ENCODE measurements at places on chromosomes 5 and 9.

DNA sequence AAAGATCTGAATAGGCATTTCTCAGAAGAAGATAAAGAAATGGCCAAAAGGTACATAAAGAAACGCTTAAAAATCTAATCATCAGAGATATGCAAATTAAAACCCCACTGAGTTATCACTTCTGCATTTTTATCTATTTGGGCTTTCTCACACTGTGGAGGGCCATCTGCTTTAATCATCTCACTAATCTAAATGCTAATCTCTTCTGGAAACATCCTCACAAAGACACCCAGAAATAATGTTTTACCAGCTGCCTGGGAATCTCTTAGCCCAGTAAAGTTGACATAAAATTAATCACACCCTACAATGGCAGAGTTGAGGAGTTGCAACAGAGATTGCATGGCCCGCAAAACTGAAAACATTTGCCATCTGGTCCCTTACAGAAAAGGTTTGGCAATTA is 407.9 kb upstream of the CYLC2 start:
- DNase-seq, result no peak

- DNase-seq, result no peak
Observed at GRCh38 chr5:175738126-175738525, 80.3 kb downstream of the HRH2 start.

- no peak for DNase-seq
Observed at GRCh38 chr5:84393969-84394368, 9.3 kb upstream of the EDIL3 start.

DNA sequence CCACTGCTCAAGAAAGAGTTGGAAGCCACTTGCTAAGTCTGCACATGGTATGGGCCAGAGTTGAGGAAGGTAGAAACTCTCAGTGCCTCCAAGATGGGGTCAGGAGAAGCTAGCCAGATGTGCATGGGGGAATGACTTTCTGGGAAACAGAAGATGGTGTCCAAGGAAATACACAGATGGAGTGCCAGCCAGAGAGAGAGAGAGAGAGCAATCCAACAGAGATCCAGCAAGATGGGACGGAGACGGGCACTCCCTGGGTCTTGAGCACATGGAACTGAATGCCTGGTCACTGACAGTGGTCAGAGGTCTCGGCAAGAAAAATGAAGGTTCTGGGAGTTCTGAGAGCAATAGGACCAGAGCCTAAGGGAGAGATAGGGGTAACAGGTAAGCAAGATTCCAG is 82.1 kb downstream of the SH3TC2 start:
- DNase-seq, result no peak

DNA sequence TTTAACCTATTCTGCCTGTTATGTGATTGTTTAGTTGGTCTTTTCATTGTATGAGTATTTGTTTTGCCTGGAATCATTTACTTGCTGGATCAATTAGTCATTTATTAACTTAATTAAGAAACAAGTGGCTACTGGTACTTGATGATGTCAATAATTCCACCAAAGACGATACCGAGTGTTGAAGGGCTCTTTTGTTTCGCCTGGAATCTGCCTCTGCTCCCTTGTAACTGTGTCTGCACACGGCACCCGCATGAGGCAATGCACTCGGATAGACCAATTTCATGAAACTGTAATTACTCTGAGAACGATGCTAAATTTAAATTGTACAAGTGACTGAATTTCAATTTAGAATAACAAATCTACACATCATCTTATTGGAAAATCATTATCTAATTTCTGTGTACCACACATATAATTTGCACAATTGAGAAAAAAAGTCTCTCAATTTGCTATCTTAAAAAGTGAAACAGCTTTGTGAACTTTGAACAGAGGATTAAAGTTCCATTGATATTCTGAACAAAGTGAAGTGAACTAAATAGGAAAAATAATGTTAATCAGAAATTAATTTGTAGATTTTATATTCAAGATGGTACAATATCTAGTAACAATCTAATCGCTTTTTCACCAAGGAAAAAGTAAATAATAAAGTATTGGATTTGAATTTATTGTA is 143.2 kb downstream of the CTNND2 start:
- DNase-seq, result no peak

- DNase-seq, result no peak
Observed at GRCh38 chr9:93231716-93232115, 47.8 kb downstream of the WNK2 start.

GRCh38 chr5:8329773-8330172 is 460.8 kb downstream of the MTRR start:
- DNase-seq, result no peak

DNA sequence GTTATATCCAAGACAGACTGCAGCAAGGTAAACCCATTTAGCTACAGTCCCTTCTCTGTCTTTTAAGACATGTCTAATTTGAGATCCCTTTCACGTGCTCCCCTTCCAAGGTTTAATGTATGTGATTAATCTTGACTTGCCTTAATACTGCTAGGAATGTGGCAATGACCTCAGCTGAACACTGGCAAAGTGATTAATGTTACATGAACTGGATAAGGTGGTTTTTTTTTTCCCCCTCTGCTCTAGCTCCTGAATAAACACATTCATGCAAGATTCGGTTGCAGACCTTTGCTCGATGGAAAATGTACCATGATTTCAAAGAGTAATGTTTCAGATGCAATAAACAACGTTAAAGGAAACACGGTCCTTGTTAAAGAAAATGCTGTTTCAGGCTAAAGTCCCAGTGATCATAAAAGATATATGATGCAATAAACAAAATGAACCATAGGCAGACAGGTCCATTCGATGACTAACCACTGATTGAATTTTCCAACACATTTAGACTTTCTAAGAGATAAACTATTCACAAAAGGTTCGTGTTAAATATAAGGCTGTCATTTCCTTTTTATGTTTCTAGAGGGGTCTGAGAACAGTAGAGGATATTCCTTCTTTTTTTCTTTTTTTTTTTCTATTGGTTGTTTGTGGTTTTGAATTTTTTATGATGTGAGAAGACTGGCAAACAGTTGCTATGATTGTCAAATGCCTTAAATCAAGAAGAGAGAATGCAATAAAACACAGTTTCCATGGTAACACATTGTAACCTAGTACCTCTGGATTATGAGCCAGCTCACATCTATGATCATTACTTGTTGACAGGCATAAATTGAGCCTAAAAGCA is 44.7 kb upstream of the ZNF608 start:
- no peak for DNase-seq

- no peak for DNase-seq
Observed at GRCh38 chr9:77507212-77507961, 140.7 kb downstream of the GNA14 start.

GRCh38 chr5:34657274-34657921 is 1.3 kb downstream of the RAI14 start:
- no peak for DNase-seq

DNA sequence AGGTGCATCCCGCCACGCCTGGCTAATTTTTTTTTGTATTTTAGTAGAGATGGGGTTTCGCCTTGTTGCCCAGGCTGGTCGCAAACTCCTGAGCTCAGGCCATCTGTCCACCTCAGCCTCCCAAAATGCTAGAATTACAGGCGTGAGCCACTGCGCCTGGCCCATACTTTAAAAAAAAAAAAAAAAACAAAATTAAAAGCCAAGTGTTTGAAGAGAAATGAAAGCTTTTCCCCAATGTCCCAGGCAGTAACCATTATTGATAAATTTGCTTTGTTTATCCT is 9.5 kb downstream of the PRRC2B start:
- no peak for DNase-seq

GRCh38 chr5:173496129-173496882 is 120.1 kb downstream of the BOD1 start:
- DNase-seq, result no peak

DNA sequence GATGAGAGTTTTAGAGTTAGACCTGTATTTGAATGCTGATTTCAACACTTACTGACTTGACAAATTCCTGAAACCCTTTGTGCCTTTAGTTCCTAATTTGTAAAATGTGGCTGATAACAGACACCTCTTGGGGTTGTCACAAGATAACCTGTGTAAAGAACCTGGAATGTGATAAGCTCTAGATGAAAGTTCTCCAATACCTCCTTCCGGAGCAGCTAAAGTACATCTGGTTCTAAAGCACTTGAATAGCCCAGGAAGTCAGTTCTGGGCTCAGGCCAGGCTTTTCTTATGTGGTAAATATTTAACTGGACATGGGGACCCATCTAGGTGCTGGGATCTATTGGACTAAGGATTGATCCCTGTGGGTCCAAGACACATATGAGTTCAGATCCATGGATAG is 310.8 kb upstream of the ADAMTSL1 start:
- no peak for DNase-seq

DNA sequence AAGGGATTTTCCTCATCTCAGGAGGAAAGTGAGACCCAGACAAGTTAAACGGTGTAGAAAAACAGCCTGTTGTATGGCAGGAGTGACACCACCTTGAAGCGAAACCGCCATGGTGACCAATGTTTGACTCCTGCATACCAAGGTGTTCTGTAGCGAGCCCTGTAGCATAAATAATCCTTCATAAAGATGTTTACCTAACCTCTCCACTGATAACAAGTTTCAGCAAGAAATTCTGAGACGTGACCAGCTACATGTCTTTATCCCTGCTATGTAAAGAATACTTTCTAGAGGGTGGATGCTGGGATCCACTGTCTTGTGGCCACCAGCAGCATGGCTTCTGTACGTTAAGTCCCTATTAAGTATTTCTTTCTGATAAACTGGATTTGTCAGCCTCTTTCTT is 148.1 kb downstream of the MPDZ start:
- no peak for DNase-seq

GRCh38 chr5:31232273-31232888 is 38.9 kb downstream of the CDH6 start:
- DNase-seq, result no peak

DNA sequence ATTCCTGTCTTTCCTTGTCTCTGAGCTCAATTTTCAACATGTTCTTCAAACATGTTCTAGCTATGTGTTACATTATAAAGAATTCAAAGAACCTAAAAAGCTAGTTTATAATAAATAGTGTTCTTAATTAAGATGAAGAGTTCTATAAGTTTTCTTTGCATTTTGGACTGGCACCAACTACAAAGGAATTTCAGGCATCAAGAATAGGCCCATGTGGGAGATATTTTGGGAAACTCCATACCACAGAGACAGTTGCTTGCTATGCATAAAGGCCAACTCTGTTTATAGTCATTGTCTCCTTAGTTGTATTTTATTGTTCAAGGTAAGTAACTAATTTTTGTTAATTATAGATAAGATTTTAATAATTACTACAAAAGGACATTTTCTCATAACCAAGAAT is 4.5 kb downstream of the SLF1 start:
- no peak for DNase-seq

DNA sequence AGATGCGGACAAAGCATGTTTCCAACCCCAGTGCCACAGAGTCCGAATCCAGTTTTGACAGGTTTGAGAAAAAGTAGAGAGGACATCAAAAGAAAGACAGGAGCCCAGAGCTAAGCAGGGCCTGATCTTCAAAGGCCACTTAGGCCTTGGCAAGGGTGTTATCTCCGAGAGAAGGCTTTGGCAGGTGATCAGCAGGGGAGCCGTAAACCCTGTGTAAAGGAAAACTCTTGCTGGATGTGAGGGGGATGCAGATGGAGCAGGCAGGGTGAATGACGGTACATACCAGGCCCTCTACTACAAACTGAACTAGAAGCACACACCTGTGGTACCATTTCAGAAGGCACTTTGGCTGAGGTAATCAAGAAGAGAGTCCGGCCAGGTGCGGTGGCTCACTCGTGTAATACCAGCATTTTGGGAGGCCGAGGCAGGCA is 1.4 kb upstream of the HNRNPH1 start:
- DNase-seq, result no peak

GRCh38 chr5:125160787-125161502 is 414.5 kb upstream of the ZNF608 start:
- DNase-seq, result no peak

GRCh38 chr5:168299372-168299771 is 7.9 kb downstream of the WWC1 start:
- DNase-seq, result no peak

- no peak for DNase-seq
Observed at GRCh38 chr5:61245486-61245885, 83.2 kb upstream of the SMIM15 start.

GRCh38 chr5:64509828-64510227 is 4.0 kb downstream of the RGS7BP start:
- no peak for DNase-seq

DNA sequence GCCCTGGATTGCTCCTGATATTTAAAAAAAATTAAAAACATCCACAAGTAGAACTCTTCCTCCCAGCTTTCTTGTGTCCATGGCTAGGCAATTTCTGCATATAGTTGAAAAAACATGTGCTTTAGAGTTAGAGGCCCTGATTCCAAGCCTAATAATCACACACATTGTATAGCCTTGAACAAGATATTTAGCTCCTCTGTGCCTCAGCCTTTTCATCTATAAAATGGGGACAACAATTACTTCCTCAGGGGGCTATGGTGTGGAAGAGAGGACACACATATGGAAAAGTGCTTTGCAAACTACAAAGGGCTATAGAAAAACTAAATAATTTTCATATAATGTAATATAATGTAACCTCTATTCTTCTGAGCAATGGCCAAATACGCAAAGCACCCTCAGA is 23.0 kb upstream of the CDK5RAP2 start:
- no peak for DNase-seq

- DNase-seq, result no peak
Observed at GRCh38 chr5:62386824-62387223, 16.9 kb downstream of the DIMT1 start.

DNA sequence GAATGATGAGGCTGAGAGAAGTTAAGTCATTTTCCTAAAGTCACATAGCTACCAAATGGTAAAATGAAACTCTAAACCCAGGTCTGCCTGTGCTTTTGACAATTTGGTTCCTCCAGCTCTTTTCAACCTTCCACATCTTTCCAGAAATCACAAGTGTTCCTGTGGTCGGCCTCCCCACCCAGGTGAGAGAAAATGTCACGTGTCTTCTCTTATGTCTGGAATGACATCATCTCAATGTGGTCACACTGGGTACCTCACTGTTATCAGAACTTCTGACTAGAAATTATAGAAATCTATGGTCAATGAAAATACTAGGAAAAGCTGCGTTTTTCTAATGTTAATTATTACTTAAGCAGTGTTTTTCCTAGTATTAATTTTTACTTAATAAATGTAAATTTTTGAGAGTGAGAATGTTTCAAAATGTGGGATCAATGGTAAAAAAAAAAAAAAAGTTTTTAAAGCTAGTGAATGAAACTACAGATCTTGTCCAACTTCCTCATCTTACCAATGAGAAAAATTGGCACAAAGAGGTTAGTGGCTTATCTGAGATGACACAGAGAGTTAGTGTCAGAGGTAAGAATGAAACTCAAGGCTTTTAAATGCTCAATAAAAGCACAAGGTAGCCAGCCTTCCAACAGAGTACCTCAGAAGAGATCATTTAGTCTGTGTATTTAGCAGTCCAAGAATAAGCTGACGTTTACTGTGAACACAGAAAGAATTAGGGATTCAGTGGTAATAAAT is 228.7 kb upstream of the NR4A3 start:
- no peak for DNase-seq

DNA sequence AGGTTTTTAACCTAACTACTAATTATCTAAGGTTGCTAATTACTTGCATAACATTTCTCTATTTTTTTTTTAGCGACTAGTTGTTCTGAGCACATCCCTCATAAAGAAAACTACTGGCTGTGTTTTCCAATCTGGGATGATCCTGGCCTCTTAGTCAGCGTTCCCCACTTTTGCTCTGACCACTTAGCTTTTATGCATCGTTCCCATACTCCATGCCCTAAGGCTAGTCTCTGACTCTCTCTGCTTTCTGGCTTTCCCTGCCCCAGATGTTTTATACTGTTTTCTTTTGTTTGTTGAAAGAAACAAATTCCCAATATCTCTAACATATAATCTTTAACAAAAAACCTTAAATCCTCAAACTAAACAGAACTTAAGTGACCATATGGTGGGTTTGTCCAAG is 217.9 kb downstream of the SPATA31D1 start:
- DNase-seq, result no peak

GRCh38 chr5:169390265-169390664 is 89.3 kb upstream of the SLIT3 start:
- DNase-seq, result no peak

All from CD4-positive, alpha-beta T cell treated with Interferon alpha-2 for 1 hour (primary cell).